ENCODE measurements at places on chromosomes 11 and 22.

GRCh38 chr11:109586789-109587188, 164.8 kb downstream of the C11orf87 start:
- DNase-seq: no peak

- DNase-seq: no peak
Observed at GRCh38 chr11:60790726-60791125, 5.6 kb downstream of the MS4A10 start.

DNA sequence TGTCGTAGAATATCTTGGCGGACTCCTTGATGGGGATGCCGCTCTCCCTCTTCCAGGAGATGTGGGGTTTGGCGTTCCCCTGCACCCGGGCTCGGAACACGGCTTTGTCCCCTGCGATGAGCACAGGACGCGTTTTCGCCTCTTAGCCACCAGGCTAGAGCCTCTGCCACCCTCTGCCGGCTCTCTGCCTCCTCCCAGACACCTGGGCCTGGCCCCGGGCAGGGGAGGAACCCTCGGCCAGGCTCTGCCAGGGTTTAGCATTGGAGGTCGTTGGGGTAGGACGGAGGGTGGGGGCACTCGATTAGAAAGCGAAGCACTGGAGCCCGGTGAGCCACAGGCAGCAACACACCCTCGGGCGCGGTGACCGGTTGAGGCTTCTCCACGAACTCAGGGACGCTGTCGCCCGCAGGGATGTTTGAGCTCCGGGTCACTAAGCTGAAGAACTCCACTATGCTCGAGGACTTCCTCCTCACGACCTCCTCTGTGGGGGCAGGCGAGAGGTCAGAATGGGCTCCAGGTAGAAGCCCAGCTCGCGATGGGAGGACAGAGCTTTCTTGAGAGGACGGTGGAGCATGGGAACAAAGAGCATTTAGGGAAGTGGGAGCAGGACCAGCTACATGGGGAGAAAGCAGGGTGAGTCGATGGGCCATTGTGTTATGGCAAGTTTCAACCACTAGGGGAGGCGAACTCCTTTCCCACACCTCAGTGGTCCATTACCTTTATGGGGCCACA, 4.3 kb downstream of the IGSF22 start:
- no peak for DNase-seq

- DNase-seq: no peak
Observed at GRCh38 chr11:2395856-2396255, 4.7 kb upstream of the TSSC4 start.

GRCh38 chr11:65376138-65376713, 6.2 kb downstream of the SLC25A45 start:
- DNase-seq: no peak

- no peak for DNase-seq
Observed at GRCh38 chr22:44703255-44703870, 1.4 kb downstream of the PRR5 start.

- no peak for DNase-seq
Observed at GRCh38 chr11:118602331-118602730, 5.1 kb upstream of the PHLDB1 start.

DNA sequence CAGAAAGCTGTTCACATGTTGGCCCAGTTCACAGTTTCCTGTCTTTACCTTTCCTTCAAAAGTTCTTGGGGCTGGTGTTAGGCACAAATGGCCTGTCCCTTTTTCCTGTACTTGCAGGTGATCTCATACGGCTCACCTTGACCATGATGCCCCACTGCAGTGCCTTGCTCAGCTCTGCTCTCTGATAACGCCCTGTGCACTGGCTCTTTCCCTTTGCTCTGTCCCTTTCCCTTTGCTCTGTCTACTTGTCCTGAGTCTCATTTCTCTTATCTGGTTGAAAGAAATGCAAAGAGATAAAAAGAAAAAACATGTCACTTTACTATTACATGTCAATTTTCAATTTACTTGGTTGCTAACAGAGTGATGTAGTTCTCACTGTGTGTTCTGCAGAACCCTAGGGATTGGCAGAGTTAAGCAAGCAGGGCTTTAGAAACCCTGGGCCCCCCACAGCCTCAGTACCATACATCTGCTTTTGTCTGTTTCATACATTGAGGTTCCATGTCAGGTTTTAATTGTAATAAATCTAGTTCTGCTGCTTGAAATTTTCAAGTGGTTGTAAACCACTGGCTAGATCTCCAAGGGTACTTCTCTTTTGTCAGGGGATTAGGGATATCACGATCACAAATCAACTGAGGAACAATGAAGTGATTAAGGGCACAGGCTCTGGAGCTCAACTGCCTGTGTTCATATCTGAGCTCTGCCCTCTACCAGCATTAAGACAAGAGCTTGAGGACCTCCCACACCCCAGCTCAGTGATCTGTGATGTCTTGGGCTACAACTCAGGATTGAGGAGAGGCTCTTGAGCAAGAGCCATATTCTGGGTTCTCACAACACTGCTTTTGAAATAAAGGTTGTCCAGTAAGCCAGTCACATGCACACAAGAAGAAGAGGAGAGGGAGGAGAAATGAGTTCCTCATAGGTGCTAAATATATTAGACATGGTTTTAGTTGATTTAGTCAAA, 16.3 kb upstream of the SORL1 start:
- DNase-seq: no peak

- no peak for DNase-seq
Observed at GRCh38 chr22:45534339-45535192, 31.9 kb downstream of the FBLN1 start.

GRCh38 chr11:28223577-28223976, 115.4 kb downstream of the METTL15 start:
- no peak for DNase-seq

DNA sequence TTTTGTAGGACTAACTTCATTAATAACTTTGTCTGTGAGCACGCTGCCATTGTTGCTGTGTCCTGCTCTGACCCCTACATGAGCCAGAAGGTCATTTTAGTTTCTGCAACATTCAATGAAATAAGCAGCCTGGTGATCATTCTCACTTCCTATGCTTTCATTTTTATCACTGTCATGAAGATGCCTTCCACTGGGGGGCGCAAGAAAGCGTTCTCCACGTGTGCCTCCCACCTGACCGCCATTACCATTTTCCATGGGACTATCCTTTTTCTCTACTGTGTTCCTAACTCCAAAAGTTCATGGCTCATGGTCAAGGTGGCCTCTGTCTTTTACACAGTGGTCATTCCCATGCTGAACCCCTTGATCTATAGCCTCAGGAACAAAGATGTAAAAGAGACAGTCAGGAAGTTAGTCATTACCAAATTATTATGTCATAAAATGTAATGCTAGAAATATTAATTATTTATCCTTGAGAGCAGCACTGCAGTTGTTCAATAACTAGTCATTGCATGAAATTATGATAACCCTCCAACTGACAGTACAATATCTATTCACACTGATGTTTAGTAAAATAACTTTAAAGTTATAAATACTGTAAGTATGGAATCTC, 46.4 kb upstream of the OR5D13 start:
- no peak for DNase-seq

GRCh38 chr11:63711838-63712237, 30.5 kb downstream of the RTN3 start:
- DNase-seq: peak; percentile 62

DNA sequence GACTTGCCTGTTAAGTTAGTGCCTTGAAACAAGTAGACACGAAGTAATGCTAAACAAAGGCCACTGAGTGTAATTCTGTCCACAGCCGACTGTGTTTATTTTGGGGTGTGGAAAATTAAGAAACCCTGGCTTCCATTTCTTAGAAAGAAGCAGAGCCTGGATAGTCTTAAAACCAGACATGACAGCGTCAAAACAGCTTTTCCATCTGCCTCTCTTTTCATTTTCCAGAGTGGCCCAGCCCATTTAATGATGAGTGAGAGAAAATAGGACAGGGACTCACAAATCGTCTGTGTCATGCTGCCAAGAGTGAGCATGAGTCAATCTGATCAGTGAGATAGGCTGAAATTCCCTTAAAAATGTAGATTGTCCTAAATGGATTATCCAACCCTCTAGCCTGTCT, 485.9 kb downstream of the JRKL start:
- no peak for DNase-seq

GRCh38 chr11:79417069-79417920, 23.5 kb downstream of the TENM4 start:
- DNase-seq: no peak

- DNase-seq: no peak
Observed at GRCh38 chr22:19019029-19019678, 83.1 kb upstream of the PRODH start.

Data from NCI-H226 (cell line).